ENCODE measurements at places on chromosomes 4 and X. TPM values are rescaled to one million over a fixed set of nuclear protein-coding genes. Genes with fewer than 3 reads are reported as not detected.
A peak's percentile ranks its signal among the peaks of the same experiment; 100 is the strongest.

DNA sequence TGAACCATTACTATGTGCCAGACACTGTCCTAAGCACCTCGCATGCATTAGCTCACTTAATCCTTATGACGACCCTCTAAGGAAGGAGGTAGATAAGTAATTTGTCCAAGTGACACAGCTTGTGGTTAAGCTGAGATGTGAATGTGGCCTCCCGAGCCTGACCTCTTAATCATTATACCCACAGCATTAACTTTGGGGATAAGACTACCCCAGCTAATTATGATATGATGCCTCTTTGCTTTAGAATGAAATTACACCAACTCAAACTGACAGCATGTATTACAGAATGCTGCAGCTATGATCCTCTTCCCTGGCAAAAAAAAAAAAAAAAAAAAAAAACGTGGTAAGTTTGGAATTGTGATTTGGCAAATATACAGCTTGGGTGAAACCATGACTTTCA is 53.5 kb downstream of the APBB2 start:
- no peak for DNase-seq

GRCh38 chr4:8380511-8381415 is 59.8 kb downstream of the ACOX3 start:
- DNase-seq = no peak

- DNase-seq = no peak
These were observed 318.5 kb downstream of the ARAP2 start for GRCh38 chr4:35925806-35926205.

GRCh38 chr4:161642708-161643107 is 521.1 kb downstream of the FSTL5 start:
- DNase-seq = no peak

ENPP6 gene
- total RNA-seq = not detected

NRK gene
- 19.3 TPM for total RNA-seq

DNA sequence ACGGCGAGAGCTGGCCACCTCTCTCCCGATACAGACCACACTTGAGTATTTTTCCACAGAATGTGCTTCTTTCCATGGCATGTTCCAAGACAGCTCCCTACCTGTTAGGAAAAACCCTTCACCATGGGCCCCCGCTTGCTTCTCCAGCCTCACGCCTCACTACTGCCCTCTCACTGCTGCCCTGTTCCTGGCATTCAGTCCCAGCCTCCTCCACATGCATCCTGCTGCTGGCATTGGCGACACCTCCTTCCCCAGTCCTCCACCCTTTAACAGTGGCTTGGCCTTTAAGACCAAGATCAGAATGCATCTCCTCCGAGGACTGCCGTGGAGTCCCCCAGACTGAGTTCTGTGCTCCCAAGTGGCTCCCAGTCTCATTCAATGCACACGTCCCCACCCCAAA is 10.7 kb downstream of the PNMA6F start:
- no peak for DNase-seq

DNA sequence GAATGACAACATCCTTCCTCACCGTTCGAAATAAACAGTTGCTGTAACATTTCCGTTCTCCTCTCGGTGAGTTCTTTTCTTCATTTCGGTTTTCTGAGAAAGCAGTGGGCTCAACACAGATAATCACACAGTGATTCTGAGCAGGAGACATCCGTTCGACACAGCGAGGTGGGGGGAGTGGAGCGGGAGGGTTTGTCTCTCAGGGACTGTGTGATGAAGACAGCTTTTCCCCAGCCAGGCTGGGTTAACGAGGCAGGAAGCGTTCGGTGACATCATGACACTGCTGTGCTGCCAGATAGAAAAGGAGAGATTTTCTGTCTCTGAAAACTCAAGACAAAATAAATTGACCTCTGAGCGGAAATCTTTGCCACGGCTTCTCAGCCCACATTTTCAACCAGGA is 119.3 kb downstream of the CRLF2 start:
- no peak for DNase-seq

DNA sequence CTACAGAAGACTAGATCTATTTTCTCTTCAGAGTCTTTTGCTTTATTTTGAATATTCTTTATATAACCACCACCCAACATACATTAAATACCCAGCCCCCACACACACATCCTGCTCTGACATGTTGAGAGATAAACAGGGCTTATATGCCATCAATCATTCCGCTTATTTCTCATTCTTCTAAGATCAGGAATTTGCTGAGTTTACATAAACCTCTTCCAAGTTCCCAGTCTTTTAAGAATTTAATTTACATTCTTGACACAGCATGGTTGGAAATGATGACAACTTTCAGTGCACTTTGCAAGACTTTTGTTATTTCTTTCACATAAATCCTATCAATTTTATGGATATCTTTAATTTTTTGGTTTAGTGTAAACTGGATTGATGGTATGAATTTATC is 17.5 kb upstream of the RAB9B start:
- no peak for DNase-seq

- DNase-seq = no peak
These were observed 20.6 kb downstream of the GSX2 start for GRCh38 chr4:54120518-54120917.

- DNase-seq = no peak
These were observed 543.5 kb downstream of the GABRG1 start for GRCh38 chr4:45580334-45580733.

HELT gene
- not detected for total RNA-seq

GSX2 gene
- total RNA-seq = not detected

- DNase-seq = peak; percentile 31
These were observed 85.7 kb upstream of the EXOC1L start for GRCh38 chr4:55733932-55734331.

DNA sequence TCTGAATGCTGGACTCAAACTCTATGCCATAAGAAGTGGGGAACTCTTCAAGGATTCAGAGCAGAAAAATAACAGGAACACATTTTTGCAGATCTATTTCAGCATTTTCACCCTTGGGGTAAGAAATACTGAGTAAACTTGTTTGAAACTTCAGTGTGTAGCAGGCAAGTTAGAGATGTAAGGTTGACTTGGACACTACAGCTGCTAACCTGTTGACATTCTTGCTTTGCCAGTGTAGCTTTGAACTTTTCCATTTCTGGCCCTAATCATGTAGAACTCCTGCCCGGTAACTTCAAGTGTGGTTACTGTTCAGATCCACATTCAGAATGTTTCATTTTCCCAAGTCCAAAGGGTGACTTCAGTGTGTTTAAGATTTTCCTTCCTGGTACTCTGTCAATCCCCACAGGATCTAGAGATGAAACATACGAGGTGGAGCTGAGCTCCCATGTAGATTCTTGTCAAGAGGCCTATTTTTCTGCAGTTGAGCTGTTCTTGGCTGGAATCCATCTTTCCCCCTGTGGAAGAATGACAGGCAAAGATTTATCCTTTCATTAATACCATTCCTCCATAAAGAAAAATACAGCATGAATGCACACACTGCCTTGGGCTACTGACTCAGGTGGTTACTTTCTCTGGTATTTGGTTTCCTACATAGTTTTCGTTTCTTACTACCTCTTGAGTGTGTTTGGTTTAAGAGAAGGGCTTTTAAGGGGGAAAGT is 34.1 kb downstream of the FHDC1 start:
- no peak for DNase-seq

- DNase-seq = no peak
These were observed 91.7 kb downstream of the SLC10A6 start for GRCh38 chr4:86757468-86757867.

DNA sequence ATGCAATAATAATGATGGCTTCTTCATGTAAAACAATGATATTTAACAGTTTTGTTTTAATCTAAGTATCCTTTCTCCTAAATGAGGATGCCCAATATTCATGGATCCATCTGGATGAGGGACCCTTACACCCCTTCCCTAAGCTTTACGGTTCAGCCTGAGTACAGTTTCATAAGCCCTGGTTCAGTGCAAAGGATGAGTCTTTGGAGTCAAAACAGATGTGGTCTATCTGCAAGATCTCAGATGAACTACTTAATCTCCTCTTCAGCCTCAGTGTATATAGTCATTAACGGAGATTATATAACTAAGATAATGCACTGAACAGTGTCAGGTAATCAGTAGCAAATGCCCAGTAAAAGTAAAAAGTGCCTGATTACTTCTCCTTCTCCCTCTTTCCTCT is 22.1 kb downstream of the ANXA5 start:
- no peak for DNase-seq

All from epithelial cell of proximal tubule (primary cell).